ENCODE measurements at places on chromosomes 16 and 17. TPM values are rescaled to one million over a fixed set of nuclear protein-coding genes. Genes with fewer than 3 reads are reported as not detected.

DNA sequence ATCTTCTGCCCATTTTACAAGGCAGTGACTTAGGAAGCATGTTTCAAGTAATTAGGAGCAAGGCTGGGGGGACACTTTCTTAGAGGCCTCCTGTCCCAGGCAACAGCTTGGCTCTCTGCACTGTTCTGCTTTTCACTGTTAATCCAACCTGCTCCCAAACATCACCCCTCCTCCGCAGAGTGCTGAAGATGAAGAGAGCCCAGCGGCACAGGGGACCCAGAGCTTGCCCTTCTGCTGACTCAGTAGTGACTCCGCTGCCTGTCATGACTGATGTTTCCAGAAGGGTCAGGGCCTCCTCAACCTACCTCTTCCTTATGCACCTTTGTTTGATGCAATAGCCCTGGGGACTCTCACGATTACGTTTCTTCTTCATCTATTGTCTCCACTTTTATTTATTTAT, 38.9 kb upstream of the NDRG4 start:
- no peak overlapping the region for H3K4me3 ChIP-seq
- H3K27me3 ChIP-seq: peaks cover 56% of the 10 kb centered on the region
- no peak overlapping the region for H3K27ac ChIP-seq
- peaks cover 16% of the 10 kb centered on the region for H3K4me1 ChIP-seq

The SLC25A11 gene
- 39.8 TPM for total RNA-seq

The NACA2 gene
- 0.22 TPM for total RNA-seq

DNA sequence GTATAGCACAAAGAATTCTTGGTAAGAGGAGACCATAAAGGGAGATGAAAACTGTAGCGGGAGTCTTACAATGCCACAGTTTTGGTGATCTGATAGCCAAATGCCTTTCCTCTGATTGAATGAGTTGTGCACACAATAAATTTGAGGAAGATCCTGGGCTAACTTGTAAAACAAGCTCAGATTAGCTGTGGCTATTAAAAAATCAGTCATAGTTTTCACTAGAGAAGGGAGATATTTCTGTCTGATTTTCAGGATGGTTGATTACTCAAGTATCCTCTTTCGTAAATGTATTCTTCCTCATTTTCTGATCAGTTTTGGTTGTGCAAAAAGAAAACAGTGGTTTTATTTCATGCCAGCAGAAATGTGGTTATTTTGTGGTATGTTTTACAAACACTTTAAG, 9.1 kb upstream of the METTL9 start:
- no peaks in the 10 kb centered on the region for H3K36me3 ChIP-seq
- H3K4me3 ChIP-seq: no peak overlapping the region
- peaks cover 2% of the 10 kb centered on the region for H3K4me1 ChIP-seq
- no peak overlapping the region for H3K27ac ChIP-seq
- no peaks in the 10 kb centered on the region for H3K27me3 ChIP-seq

The TEFM gene
- total RNA-seq: 16.4 TPM

The HS3ST6 gene
- not detected for total RNA-seq

- peaks cover 6% of the 10 kb centered on the region for H3K27me3 ChIP-seq
- no peak for DNase-seq
- no peak overlapping the region for H3K4me3 ChIP-seq
- H3K27ac ChIP-seq: no peak overlapping the region
Observed at GRCh38 chr17:72520665-72521303, 400.0 kb downstream of the SOX9 start.

DNA sequence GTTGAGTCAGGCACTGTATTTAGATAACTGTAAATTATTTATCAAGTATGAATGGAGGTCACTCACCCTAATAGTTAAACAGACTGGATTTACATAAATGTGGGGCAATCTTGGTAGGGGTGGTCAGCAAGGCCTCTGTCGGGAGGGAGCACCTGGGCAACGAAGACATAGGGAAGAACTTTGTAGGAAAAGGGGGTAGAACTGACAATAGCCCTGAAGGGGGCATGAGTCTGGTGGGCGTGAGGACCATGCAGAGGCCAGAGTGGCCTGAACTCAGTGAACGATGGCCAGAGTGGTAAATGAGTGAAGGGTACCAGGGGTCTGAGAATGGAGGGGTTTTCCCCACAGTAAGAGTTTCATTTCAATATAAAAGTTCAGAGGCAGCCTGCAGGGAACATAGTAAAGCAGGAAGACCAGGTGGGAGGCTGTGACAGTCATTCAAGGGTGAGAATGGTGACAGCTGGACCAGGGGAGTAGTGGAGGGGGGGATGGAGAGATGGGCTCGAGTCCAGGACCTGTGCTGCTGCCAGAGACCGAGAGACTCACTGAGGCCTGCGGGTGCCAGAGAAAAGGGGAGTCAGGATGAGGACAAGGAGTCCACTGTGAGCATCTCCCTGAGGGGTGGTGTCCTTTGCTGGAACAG, 2.9 kb downstream of the C17orf67 start:
- H3K36me3 ChIP-seq: peaks cover 4% of the 10 kb centered on the region
- H3K4me1 ChIP-seq: peaks cover 17% of the 10 kb centered on the region
- H3K4me3 ChIP-seq: no peak overlapping the region
- no peaks in the 10 kb centered on the region for H3K27me3 ChIP-seq
- DNase-seq: no peak
- no peak overlapping the region for H3K27ac ChIP-seq

DNA sequence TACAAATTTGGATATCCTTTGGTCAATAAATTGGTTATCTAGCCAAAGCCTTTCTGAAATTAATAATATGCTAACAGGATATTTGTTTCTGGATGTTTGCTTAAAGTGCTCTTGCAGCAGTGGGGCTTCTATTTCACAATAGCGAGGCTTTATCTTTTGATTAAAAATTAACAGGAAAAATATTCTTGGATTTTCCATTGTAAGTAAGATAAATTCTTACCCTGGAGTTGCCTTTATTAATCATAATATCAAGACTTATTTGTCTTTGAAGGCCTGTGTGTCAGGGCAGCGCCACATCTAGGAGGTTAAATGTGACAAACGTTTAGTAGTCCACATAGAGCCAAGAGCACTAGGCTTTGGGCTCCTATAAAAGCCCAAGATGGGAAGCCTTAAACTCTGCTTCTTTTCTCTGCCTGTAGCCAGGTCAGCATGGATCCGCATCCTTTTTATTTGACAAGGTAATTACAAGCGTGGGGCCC, 5.3 kb downstream of the TMEM97 start:
- no peak overlapping the region for H3K4me3 ChIP-seq
- peaks cover 9% of the 10 kb centered on the region for H3K4me1 ChIP-seq
- peaks cover 29% of the 10 kb centered on the region for H3K36me3 ChIP-seq
- no peak overlapping the region for H3K27ac ChIP-seq

DNA sequence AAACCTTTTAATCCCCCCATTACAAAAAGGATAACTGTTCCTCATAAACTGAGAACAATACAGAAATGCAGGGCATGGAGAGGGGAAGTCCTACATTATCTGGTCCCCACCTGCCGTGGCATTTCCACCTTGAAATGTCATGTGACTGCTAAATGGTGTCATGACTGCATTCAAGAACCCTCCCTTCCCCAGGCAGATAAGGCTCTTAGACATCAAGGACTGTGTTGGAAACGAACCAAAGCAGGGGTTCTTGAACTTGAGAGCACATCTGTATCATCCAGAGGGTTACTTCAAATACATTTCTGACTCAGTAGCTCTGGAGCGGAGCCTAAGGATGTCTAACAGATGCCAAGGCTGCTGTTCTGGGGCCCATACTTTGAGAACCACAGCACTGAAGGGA, 18.4 kb downstream of the CMTM3 start:
- no peaks in the 10 kb centered on the region for H3K27me3 ChIP-seq
- peaks cover 7% of the 10 kb centered on the region for H3K4me1 ChIP-seq
- no peak for DNase-seq
- no peak overlapping the region for H3K4me3 ChIP-seq
- peaks cover 9% of the 10 kb centered on the region for H3K36me3 ChIP-seq

The ABCA3 gene
- 7.5 TPM for total RNA-seq

GRCh38 chr17:40648384-40648968, 858 bp upstream of the SMARCE1 start:
- peak overlapping the region; percentile 99 for H3K27ac ChIP-seq
- DNase-seq: no peak
- H3K4me1 ChIP-seq: peaks cover 10% of the 10 kb centered on the region
- H3K36me3 ChIP-seq: peaks cover 4% of the 10 kb centered on the region
- H3K27me3 ChIP-seq: no peaks in the 10 kb centered on the region

The ZG16B gene
- total RNA-seq: 0.49 TPM

The CA7 gene
- total RNA-seq: not detected

- H3K4me1 ChIP-seq: no peaks in the 10 kb centered on the region
- no peak overlapping the region for H3K4me3 ChIP-seq
- H3K36me3 ChIP-seq: peaks cover 57% of the 10 kb centered on the region
- H3K27ac ChIP-seq: no peak overlapping the region
- H3K27me3 ChIP-seq: no peaks in the 10 kb centered on the region
Observed at GRCh38 chr16:71855937-71856662, 10.3 kb downstream of the ATXN1L start.

The ARL5C gene
- 0.31 TPM for total RNA-seq

GRCh38 chr17:46803544-46803943, 14.9 kb downstream of the WNT3 start:
- peaks cover 4% of the 10 kb centered on the region for H3K27me3 ChIP-seq
- no peak for DNase-seq
- H3K27ac ChIP-seq: no peak overlapping the region
- no peaks in the 10 kb centered on the region for H3K4me1 ChIP-seq

GRCh38 chr16:3020247-3020603, at the start of gene TNFRSF12A:
Gene TNFRSF12A, plus strand, starts transcription at chr16:3020368. Its CDS starts 30 bp downstream, at chr16:3020398.
- peaks cover 52% of the 10 kb centered on the region for H3K4me1 ChIP-seq
- peaks cover 4% of the 10 kb centered on the region for H3K36me3 ChIP-seq
- H3K4me3 ChIP-seq: peak within 1 kb of the TSS; percentile 65
- H3K27me3 ChIP-seq: peaks cover 42% of the 10 kb centered on the region
- peak; percentile 88 for DNase-seq

GRCh38 chr16:30369938-30370455, 297 bp downstream of the TBC1D10B start:
- H3K36me3 ChIP-seq: peaks cover 16% of the 10 kb centered on the region
- no peak for DNase-seq
- H3K4me1 ChIP-seq: peaks cover 44% of the 10 kb centered on the region
- H3K27ac ChIP-seq: peak overlapping the region; percentile 71
- no peaks in the 10 kb centered on the region for H3K27me3 ChIP-seq
- peak overlapping the region; percentile 83 for H3K4me3 ChIP-seq

DNA sequence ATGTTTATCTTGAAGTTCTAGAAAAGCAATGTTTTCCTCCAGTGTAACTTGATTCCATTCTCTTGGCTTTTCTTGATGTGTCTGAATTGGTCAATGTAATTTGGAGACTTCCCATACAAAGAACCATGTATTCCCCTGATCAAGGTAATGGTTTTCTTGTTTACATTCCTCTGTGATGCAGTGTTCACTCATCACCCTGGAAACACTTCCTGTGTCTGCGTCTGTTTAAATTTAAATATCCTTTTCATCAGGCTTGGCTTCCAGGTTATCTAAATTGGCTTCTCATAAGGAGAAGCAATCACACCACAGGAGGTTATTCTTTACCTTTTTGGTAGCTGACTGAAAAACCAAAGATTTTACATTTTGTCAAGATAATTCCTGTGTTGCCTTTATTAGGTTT, 237.3 kb upstream of the WSCD1 start:
- peak overlapping the region; percentile 42 for H3K27ac ChIP-seq
- H3K4me3 ChIP-seq: no peak overlapping the region
- no peaks in the 10 kb centered on the region for H3K4me1 ChIP-seq
- no peaks in the 10 kb centered on the region for H3K36me3 ChIP-seq

The GCGR gene
- not detected for total RNA-seq

DNA sequence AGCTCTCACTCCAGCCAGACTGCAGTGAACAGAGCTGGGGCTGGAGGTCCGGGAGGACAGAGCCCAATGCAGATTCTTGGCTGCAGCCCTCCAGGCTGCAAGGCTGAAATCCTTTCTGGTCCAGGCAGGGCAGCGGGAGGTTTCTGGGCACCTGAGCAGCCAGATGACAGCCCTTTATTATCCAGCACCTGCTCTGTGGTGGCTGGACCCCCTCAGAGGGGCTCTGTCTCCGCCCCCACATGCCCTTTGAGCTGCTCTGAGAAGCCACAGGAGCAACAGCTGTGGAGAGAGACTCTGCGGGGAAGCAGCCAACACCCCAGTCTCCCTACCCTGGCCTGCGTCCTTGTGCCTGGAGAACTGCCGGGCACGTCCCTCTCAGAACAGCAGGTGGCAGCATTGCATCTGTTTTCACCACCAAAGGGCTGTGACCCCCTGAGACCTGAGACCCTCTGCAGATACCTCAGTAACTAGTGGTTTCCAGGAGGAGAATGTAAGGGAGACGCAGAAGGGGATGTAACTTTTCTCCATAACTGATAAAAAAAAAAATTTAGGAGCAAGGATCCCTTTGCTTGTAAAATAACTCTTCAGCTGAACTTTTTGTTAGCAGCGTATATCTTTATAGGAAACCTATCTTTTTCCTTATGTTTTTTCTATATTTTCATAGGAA, 3.7 kb upstream of the CNP start:
- DNase-seq: peak; percentile 89
- peaks cover 38% of the 10 kb centered on the region for H3K4me1 ChIP-seq
- H3K27ac ChIP-seq: peak overlapping the region; percentile 77
- peaks cover 3% of the 10 kb centered on the region for H3K36me3 ChIP-seq

- no peak overlapping the region for H3K4me3 ChIP-seq
- H3K27me3 ChIP-seq: no peaks in the 10 kb centered on the region
- H3K4me1 ChIP-seq: no peaks in the 10 kb centered on the region
- H3K36me3 ChIP-seq: no peaks in the 10 kb centered on the region
- H3K27ac ChIP-seq: no peak overlapping the region
Observed at GRCh38 chr16:83541231-83541630, 266.5 kb upstream of the HSBP1 start.

DNA sequence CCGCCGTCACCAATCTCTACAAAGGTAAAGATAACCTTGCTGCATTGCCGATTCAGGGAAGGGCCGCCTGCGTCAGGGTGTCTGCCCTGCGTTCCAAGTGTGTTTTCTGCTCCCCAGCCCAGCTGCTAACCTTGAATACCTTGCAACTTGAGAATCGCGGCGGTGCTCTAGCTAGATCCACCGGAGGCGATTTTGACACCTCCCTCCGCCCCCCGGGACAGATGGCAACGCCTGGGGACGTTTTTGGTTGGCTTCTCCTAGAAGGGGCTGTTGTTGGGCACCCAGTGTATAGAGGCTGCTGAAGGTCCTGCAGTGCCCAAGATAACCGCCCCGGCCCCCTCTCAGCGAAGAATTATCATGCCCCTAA, 1.5 kb downstream of the HAPSTR1 start:
- DNase-seq: peak; percentile 48
- no peaks in the 10 kb centered on the region for H3K27me3 ChIP-seq
- H3K27ac ChIP-seq: peak overlapping the region; percentile 95
- H3K4me3 ChIP-seq: peak overlapping the region; percentile 88

- H3K27ac ChIP-seq: peak overlapping the region; percentile 82
- H3K27me3 ChIP-seq: no peaks in the 10 kb centered on the region
- DNase-seq: peak; percentile 48
Observed at GRCh38 chr16:46748775-46749705, 896 bp upstream of the MYLK3 start.

Data from muscle of leg (tissue), 16 donors.